ENCODE measurements at places on chromosomes 12 and 14.

GRCh38 chr14:99118046-99118721 is 153.8 kb downstream of the BCL11B start:
- peak; percentile 49 for DNase-seq

- DNase-seq: peak; percentile 34
Observed at GRCh38 chr12:119902084-119902509, 25.0 kb upstream of the CIT start.

DNA sequence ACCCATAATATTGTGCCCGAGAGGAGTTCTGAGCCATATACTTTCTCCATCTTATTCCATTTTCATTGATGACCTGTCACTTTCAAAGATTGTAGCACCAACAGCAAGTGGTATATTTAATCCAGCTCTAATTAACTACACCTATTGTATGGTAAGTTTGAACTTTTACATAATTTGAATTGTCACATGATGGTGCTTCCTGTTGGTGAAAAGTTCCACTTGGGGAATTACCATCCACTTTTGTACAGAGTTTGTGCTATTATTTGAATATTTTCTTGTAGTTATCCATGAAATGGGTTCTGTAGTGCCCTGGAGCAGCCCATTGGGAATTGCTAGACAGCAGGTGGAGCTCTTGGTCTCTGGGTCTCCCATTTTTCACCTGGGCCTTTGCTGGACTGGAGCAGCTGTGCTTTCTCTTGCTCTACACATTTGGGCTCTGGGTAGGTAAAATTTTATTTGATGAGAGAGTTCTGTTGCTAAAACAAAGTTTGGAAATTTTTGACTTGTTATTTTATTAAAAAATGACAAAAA is 3.0 kb downstream of the SMCO3 start:
- no peak for DNase-seq

DNA sequence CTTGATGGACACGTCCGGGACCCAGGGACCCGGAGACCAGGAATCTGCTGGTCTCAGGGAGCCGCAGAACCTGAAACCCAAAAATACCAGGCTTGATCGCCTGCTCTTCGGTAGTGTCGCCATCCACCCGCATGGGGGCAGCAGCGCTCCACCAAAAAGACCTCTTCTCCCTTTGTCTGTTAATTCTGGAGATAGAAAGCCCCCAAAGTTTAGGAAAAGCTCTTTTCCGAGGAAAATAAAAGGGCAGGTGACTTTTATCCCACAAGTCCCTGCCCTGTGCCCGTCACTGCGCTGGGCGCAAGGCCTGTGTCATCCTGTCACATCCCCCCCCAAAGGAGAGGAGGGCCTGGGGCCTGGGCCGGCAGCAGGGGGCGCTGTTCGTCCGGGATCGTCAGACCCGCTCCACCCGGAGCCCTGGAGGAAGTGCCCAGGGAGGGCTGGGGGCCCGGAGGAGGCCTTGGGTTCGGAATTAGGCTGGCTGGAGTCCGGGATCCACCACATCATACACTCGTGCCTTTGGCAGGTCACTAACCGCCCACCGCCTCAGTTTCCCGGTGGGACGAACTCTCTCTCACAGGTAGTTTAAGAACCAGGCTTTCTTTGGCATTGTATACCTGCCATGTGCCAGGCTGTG is 31.9 kb downstream of the DAD1 start:
- peak; percentile 88 for DNase-seq

- no peak for DNase-seq
Observed at GRCh38 chr14:22422238-22422637, 166.8 kb downstream of the DAD1 start.

- DNase-seq: no peak
Observed at GRCh38 chr12:103505371-103506236, 9.8 kb upstream of the C12orf42 start.

- DNase-seq: no peak
Observed at GRCh38 chr12:11731455-11731854, 82.0 kb downstream of the ETV6 start.

All from right hindlimb (tissue), 1 donor.